ENCODE measurements at places on chromosomes 16 and 17.

- H3K27ac ChIP-seq, result peak overlapping the region; percentile 87
- peaks cover 15% of the 10 kb centered on the region for H3K4me1 ChIP-seq
- DNase-seq, result no peak
- peaks cover 48% of the 10 kb centered on the region for H3K36me3 ChIP-seq
- peak overlapping the region; percentile 37 for H3K4me3 ChIP-seq
Measured at GRCh38 chr17:5378566-5379207, 40.8 kb downstream of the NUP88 start.

GRCh38 chr16:57178793-57179212 lies 7.0 kb downstream of the PSME3IP1 start:
- no peak overlapping the region for H3K4me3 ChIP-seq
- no peaks in the 10 kb centered on the region for H3K27me3 ChIP-seq
- H3K27ac ChIP-seq, result no peak overlapping the region

- H3K4me1 ChIP-seq, result peaks cover 7% of the 10 kb centered on the region
- no peak overlapping the region for H3K27ac ChIP-seq
- H3K4me3 ChIP-seq, result no peak overlapping the region
- H3K36me3 ChIP-seq, result no peaks in the 10 kb centered on the region
- peaks cover 65% of the 10 kb centered on the region for H3K27me3 ChIP-seq
- no peak for DNase-seq
Measured at GRCh38 chr17:72618001-72618509, 474.4 kb downstream of the SLC39A11 start.

- H3K4me3 ChIP-seq, result no peak overlapping the region
- H3K27ac ChIP-seq, result no peak overlapping the region
- DNase-seq, result no peak
- H3K4me1 ChIP-seq, result no peaks in the 10 kb centered on the region
- H3K36me3 ChIP-seq, result no peaks in the 10 kb centered on the region
Measured at GRCh38 chr16:51815523-51815922, 664.5 kb upstream of the SALL1 start.

DNA sequence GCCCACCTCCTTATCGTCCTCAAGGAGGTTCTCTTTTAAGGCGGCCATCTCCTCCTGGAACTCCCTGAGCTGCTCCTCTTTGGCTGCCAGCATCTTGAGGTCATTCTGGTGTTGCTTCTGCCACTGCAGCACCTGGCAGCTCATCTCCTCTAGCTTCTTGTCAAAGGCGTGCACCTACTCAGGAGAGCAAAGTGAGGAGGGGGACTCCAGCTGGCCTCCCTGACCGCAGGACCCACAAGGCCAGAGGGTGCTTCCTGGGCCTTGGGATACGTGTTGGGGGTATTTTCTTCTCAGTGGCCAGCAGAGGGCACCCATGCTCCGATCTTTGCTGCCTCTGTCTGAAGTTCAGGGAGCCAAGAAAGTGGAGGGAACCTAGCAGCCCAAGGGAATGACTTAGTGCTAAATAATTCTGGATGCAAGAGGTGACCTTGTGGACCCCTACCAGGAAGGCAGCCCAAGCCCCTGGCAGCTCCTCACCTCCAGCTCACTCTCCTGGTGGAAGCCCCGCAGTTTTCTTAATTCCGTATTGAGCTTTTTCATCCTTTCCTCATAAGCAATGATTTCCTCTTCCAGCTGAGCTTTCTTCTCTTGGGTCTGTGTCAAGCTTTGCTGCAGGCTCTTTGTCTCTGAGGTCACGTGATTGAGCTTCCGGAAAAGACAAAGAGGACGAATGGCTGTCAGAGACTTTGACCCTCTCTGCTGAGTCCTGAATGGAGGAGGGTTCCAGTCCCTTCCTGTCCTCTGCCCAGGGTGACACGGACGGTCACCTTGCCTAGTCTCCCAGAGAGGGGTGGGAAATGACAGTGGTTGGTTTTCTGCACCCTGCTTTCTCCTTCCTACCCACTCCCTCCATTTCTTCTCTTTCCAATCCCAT lies 31.4 kb downstream of the DHX38 start:
- no peak overlapping the region for H3K27ac ChIP-seq
- no peaks in the 10 kb centered on the region for H3K27me3 ChIP-seq
- H3K4me3 ChIP-seq, result no peak overlapping the region
- H3K4me1 ChIP-seq, result peaks cover 7% of the 10 kb centered on the region
- DNase-seq, result peak; percentile 24

DNA sequence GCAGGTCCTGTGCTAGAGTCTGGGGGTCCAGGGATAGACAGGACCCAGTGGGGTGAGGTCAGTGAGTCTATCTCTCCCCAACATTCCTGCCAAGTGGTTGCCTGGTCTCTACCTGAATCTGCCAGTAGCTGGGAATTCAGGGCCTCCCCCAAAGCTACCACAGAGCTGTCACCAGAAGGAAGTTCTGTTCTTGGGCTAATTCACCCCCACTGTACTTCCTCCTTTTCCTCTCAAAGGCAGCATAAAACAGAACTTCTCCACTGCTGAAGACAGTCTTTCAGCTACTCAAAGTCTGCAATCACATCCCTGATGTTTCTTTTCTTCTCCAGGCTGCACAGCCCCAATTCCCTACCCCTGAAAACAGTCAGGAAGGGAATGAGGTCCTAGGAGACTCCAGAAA lies 8.7 kb downstream of the CAMTA2 start:
- DNase-seq, result no peak
- peaks cover 77% of the 10 kb centered on the region for H3K36me3 ChIP-seq
- peaks cover 53% of the 10 kb centered on the region for H3K4me1 ChIP-seq
- H3K27me3 ChIP-seq, result no peaks in the 10 kb centered on the region
- no peak overlapping the region for H3K4me3 ChIP-seq

DNA sequence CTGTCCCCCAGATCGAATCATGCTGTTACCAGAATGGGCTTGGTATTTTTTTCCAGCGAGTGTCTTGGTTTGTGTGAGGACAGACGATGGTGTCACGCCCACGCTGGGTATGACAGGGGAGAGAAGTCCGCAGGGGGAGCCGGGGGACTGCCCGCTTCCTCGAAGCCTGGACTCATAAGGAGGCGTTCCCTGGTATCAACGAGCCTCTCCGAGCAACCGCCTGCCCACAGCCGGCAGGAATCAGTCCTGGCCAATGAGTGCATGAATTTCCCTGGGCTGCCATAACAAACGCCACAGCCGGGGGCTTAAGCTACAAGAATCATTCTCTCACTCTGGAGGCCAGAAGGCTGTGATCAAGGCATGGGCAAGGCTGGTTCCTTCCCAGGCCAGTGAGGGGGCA lies 26.1 kb upstream of the JPH3 start:
- H3K36me3 ChIP-seq, result peaks cover 1% of the 10 kb centered on the region
- DNase-seq, result no peak
- no peaks in the 10 kb centered on the region for H3K4me1 ChIP-seq
- H3K27ac ChIP-seq, result no peak overlapping the region

DNA sequence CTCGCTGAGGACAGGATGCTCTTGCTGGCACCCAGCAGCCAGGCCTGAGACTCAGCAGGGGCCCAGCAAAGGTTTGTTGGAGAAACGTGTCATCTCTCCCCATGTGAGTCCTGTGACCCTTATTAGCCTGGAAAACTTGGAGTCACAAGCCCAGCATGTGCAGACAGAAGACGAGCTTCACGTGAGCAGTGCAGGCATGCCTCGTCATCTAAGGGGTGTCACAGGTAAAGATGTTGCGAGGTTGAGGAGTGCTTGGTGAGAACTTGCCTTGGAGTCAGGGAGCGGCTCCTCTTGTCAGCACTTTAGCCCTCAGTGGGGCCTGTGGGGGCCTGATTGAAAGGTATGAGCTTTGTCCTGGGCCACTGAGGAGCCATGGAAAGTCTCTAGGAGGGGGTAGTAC lies 2.1 kb upstream of the CTRL start:
- peaks cover 33% of the 10 kb centered on the region for H3K36me3 ChIP-seq
- peak overlapping the region; percentile 68 for H3K27ac ChIP-seq
- peaks cover 31% of the 10 kb centered on the region for H3K4me1 ChIP-seq
- no peak for DNase-seq

DNA sequence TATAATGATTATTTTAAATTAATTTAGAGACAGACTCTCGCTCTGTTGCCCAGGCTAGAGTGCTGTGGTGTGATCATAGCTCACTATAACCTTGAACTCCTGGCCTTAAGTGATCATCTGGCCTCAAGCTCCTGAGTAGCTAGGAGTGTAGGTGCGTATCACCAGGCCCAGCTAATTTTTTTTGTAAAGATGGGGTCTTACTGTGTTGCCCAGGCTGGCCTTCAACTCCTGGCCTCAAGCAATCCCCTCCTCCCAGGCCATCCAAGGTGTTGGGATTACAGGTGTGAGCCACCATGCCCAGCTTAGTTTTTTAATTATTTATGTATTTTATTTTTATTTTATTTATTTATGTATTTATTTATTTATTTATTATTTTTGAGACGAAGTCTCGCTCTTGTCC lies 17.9 kb downstream of the CTCF start:
- H3K27me3 ChIP-seq, result no peaks in the 10 kb centered on the region
- H3K4me1 ChIP-seq, result peaks cover 20% of the 10 kb centered on the region
- no peak for DNase-seq

- H3K27ac ChIP-seq, result no peak overlapping the region
- no peak for DNase-seq
- H3K4me1 ChIP-seq, result no peaks in the 10 kb centered on the region
- no peaks in the 10 kb centered on the region for H3K36me3 ChIP-seq
- H3K4me3 ChIP-seq, result no peak overlapping the region
- peaks cover 4% of the 10 kb centered on the region for H3K27me3 ChIP-seq
Measured at GRCh38 chr17:12247761-12248160, 227.1 kb downstream of the MAP2K4 start.

DNA sequence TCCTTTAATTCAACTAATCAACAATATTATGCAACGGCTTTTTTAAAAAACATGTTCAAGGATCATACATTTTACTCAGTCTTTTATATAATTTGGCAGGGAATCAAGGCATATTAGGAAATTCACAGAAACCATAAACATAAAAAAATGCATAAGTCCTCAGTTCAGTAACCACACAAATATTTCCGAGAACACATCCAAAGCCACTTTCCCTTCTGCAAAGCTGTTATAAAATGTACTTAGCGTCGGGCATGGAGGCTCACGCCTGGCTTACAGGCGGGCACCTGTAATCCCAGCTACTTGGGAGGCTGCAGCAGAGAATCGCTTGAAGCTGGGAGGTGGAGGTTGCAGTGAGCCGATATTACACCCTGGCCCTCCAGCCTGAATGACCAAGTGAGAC lies 9.7 kb upstream of the ZC3H7A start:
- peaks cover 3% of the 10 kb centered on the region for H3K36me3 ChIP-seq
- no peaks in the 10 kb centered on the region for H3K27me3 ChIP-seq
- DNase-seq, result no peak

DNA sequence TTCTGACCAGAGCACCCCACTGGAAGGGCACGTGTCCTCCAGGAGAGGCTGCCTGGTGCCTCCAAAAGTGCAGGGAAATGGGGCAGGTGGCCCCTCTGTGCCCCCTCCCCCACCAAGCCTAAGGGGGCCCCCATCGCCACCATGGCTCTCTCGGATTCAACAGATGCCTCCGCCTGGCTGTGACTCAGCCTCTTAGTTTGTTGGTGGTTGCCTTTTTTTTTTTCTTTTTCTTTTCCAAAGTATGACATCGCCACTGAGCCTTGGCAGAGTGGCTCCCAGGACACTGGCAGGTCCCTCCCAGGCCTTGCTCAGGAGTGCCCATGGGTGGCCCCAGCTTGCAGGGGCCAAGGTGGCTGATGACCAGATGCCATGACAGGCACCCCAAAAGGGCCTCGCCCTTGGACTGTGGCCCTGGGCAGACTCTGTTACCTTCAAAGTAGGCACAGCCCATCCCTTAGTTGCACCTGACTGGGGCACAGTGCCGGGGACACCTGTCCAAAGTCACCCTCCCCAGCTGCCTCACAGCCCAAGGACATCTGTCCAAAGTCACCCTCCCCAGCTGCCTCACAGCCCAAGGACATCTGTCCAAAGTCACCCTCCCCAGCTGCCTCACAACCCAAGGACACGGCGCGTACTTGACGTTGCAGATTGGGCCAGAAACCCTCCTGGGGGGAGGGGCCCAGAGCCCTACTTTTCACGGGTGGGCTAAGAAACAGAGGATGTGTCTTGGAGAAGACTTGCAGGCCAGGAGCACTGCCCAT lies 29.6 kb downstream of the NPTX1 start:
- no peaks in the 10 kb centered on the region for H3K4me1 ChIP-seq
- peaks cover 3% of the 10 kb centered on the region for H3K36me3 ChIP-seq
- H3K4me3 ChIP-seq, result no peak overlapping the region
- DNase-seq, result no peak
- H3K27me3 ChIP-seq, result peaks cover 18% of the 10 kb centered on the region

DNA sequence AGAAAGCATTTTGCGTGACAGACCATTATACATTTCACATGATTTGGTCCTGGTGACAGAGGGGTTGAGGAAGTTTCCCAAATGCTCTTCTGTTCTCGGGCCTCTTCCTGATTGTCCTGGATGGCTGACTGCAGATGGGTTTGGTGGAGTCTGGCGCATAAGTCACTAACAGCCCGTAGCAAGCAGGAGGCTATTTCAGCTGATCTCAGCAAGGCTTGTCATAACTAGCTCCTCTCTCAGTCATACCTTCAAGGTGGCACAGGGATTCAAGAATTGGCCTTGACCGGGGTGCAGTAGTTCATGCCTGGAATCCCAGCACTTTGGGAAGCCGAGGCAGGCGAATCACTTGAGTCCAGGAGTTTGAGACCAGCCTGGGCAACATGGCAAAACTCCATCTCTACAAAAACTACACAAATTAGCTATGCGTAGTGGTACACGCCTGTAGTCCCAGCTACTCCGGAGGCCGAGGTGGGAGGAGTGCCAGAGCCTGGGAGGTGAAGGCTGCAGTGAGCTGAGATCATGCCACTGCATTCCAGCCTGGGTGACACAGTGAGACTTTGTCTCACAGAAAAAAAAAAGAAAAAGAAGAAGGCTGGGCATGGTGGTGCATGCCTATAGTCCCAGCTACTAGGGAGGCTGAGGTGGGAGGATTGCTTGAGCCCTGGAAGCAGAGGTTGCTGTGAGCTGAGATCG lies 68.9 kb upstream of the HAS3 start:
- no peaks in the 10 kb centered on the region for H3K4me1 ChIP-seq
- H3K36me3 ChIP-seq, result peaks cover 47% of the 10 kb centered on the region
- H3K27ac ChIP-seq, result no peak overlapping the region
- no peak overlapping the region for H3K4me3 ChIP-seq

DNA sequence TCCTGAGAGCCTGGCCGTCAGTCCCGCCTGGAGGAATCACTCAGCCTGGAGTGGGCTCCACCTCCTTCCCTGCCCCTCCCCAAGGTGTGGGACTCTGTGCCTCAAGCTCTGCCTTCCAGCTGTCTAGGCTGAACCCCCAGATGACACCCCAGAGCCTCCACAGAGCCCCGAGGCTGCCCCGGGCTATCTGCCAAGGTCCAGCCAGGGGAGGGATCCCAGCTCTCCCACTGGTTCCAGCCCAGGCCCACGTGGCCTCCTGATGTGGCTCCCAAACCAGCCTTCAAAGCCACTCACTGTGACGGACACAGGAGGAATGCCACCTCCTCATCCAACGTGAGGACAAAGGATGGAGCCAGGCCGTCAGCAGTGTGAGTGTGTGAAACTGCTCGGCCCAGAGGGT lies 45.6 kb upstream of the ENPP7 start:
- DNase-seq, result no peak
- H3K27ac ChIP-seq, result no peak overlapping the region
- no peak overlapping the region for H3K4me3 ChIP-seq
- no peaks in the 10 kb centered on the region for H3K36me3 ChIP-seq
- H3K4me1 ChIP-seq, result peaks cover 5% of the 10 kb centered on the region

DNA sequence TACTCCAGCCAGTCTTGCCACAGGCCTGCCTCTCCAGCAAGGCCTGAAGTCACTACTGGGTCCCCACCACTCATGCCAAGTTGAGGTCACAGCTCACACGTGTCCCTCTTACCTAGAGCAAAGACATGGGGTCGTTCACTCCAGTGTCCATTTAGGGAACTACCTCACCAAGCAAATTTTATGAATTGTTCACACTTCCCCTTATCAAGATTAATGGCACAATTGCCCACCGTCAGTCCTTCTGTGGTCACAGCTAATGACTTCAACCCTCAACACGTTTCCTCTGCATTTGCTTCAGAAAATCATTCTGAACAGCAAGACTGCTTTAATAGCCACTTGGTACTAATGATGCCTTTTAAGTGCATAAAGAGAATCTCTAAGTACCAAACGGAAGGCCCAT lies 14.6 kb downstream of the IRX6 start:
- H3K4me1 ChIP-seq, result peaks cover 5% of the 10 kb centered on the region
- no peak for DNase-seq
- H3K27me3 ChIP-seq, result peaks cover 5% of the 10 kb centered on the region
- no peak overlapping the region for H3K27ac ChIP-seq

All from stimulated activated naive B cell treated with anti-CD40 and anti-IgM and Interleukin-4, amounts not matched to agents 10 μg/mL and 1 μg/mL and 100 μg/mL, for 72 hours (primary cell).